Airway epithelial cell (primary cell): ENCODE measurements at places on chromosomes 12 and 14. TPM values are rescaled to one million over a fixed set of nuclear protein-coding genes. Genes with fewer than 3 reads are reported as not detected.

The SIX1 gene
- 11.3 and 19.1 TPM in 2 replicates for total RNA-seq

The PLEKHG7 gene
- total RNA-seq, result not detected in 2 replicates

The IL31 gene
- total RNA-seq, result not detected in 2 replicates

The LRRC43 gene
- not detected in 2 replicates for total RNA-seq

The RD3L gene
- total RNA-seq, result not detected in 2 replicates

The TAS2R13 gene
- 0.14 TPM in 1 of 2 replicates, not detected in the other for total RNA-seq

The NTF3 gene
- not detected in 2 replicates for total RNA-seq

The CCDC196 gene
- not detected in 2 replicates for total RNA-seq

The PLEKHH1 gene
- 3.6 and 6.3 TPM in 2 replicates for total RNA-seq

The MARK3 gene
- 61.0 and 62.8 TPM in 2 replicates for total RNA-seq

The KERA gene
- total RNA-seq, result not detected in 2 replicates
